ENCODE measurements at places on chromosomes 12 and 14.
A peak's percentile ranks its signal among the peaks of the same experiment; 100 is the strongest.

DNA sequence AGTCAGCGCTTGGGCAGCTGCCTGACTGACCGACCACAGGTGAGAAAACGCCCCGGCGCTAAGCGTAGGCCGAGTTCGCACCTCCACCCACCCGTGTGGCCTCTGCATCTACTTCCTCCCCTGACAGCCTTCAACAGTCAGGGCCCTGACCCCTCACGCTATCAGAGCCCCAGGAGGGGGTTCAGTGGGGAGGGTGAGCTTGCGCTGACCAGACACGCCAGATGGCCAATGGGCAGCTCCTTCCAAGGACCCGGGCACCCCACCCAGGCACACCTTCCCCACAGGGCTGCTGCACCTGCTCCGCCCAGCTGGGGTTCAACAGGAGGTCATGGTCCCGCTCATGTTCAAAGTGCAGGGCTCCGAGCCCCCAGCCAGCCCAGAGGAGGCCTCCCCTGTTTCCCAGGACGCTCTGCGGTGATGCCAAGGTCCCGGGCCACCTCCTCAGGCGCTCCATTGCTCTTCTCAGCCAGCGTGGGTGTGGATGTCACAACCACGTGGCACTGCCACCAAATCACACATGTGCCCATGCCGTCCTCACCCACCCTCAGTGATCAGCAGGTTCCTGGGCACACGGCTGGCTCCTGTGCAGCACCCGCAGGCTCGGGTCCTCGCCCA, 48.7 kb upstream of the BCL11B start:
- peak; percentile 83 for DNase-seq

DNA sequence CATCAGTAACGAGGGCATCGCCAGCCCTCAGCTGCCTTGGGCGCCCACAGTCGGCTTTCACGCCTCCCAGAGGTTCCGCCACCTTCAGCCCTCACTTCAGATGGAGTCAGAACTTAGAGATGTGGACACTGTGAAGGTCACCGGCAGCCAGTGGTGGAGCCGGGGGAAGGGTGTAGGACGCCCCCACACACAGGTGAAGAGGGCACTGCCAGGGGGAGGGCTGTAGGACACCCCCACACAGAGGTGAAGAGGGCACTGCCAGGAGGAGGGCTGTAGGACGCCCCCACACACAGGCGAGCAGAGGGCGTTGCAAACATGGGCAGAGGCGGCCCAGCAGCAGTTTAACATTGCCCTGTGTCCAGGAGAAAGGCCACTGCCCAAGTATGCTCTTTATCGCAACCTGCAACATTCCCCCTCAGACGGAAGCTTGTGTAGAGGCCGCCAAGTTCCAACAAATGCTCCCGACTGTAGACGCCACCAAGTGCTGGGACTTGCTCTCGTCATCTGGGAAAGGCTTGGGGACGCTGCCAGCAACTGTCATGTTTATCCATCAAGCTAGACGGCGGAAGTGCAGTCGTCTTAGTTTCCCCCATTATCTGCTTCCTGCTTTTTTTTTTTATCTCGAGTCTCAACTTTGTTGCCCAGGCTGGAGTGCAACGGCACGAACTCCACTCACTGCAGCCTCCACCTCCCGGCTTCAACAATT, 4.9 kb upstream of the ANKLE2 start:
- DNase-seq: no peak

GRCh38 chr12:124162151-124163110, 132.5 kb upstream of the RFLNA start:
- no peak for DNase-seq

DNA sequence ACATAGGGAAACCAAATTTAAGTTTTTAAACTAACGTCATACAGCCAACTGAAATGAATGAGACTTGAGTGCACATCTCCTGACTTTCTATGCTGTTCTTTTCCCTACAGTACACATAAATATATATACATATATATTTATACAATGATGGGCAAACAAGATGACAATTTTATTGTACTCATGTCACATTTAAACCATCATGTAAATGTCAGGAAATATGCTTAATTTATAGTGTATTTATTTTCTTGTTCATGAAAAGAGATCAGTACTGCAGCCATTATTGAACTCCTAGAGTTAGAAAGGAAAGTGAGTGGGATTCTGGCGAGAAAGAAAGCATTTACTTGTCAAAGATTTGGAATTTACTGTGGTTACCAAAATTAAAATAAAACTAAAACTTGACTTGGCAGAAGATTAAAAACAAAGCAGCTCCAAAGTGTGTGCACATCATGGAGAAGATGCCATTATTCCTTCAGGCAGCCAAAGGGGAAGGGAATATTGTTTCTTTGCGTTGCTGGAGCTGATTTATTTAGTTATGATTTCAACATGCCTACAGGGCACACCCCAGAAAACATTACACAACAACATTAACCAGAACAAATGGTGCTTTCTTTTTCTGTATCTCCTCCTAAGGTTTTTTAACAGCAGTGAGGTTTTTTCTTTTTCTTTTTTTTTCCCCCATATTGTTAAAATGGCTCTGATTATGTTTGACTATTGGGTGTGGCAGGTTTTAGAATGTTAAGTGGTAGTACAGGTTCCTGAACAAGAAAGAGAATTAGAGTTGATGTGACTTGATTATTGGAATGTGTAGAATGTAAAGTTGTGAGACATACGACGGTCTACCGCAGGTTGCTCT, 144.6 kb downstream of the RAD51B start:
- DNase-seq: no peak

- no peak for DNase-seq
These were observed 164.3 kb upstream of the PDZRN4 start for GRCh38 chr12:41023836-41024235.

GRCh38 chr12:112537710-112538396, 119.1 kb downstream of the PTPN11 start:
- DNase-seq: no peak

DNA sequence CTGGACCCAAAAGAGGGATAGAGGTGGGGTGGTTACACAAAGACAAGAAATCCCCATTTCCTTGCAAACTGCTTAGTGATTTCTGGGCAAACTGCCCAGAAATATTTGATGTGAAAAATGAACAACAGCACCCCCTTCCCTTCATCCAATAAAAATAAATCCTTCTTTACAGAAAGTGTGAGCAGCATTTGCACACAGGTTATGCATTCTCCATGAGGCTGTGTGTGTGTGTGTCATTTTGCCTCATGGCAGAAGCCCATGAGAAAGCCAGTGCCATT, 17.2 kb upstream of the NRXN3 start:
- DNase-seq: no peak

DNA sequence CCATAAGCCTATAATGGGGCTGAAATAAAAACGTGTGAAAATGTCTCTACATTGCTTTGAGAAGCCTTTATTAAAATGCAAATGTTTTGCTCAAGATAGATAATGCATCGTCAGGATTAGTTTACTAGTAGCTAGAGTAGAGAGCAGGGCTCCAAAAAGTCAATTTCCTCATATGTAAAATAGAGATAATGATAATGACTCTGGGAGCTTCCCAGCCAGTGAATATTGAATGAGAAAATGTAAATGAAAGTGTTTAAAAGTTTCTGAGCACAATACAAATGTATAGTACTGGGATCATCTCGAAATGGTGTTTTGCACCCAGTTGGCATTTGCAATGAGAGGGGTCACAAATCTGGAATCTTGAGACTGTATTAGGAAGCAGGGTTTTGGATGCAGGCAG, 135.3 kb downstream of the OTOGL start:
- DNase-seq: no peak

- DNase-seq: no peak
These were observed 25.1 kb downstream of the ACVR1B start for GRCh38 chr12:51976376-51977160.

DNA sequence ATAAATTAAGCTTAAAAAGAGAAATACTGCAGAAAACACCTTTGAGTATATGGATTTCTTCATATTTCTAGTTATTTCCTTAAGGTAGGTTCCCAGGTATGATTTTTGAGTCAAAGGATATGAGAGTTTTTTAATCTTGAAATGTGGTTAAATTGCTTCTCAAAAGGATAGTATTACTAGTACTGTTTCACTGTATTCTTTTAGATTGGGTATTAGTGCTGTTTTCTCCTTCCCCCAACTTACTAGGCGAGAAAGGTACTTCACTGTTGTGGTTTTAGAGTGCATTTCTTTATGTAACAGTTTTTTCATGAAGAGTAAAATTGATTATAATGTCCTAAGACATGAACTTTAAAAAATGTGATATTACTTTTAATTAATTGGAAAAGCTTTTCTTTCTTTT, 13.5 kb downstream of the FRS2 start:
- DNase-seq: no peak

DNA sequence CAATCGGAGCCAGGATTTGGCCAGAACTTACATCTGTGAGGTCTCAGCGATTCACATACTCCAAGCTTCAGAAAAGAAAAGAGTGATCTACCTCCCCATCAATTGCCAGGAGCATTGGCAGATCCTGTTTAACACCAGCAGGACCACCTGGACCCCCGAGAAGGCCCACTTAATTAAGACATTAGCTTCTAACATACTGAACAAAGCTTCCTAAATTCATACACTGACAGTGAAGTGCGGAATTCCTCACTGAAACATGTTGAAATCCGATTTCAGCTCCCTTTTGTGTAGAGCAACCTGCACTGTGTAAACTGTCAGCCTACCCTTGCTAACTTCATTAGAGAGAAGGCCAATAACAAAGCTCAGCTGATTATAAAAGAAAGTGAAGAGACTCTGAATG, 274.0 kb downstream of the NOVA1 start:
- no peak for DNase-seq

DNA sequence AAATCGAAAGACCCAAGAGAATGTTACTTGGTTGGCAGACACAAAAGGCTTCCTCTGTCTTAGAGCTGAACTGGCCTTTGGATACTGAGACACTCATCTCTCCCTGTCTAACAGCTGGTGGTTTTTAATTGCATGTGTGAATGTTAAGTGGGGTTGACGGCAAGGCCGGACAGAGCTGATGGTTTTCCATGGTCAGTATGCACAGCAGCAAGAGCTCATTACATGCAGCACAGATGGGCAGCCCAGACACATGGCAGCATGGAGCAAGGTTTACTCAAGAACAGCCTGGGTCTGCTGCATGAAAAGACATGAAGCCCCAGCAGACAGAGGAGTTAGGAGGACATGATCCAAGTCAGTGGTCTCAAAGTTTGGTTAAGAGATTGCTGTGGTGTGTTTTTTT, 27.8 kb upstream of the CACNA2D4 start:
- no peak for DNase-seq

GRCh38 chr12:47709671-47710070, 3.8 kb upstream of the RPAP3 start:
- no peak for DNase-seq

DNA sequence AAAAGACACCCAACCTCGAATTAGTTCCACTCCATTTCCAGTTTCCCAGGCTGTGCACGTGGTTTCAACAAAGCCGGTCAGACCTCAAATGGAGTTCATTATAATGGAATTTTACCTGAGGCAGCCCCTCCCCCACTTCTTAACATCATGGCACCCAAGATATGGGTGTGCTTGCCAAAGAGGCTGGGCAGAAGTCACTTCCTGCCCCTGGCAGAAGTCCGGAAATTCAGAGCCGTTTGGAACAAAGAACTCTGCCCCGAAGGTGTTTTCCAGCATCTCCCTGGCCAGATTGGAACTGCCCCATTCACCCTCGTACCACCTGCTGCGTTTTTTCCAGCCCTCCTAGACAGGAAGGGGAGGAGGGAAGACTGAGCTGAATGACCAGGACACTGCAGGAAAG, 8.2 kb downstream of the VDR start:
- DNase-seq: no peak

DNA sequence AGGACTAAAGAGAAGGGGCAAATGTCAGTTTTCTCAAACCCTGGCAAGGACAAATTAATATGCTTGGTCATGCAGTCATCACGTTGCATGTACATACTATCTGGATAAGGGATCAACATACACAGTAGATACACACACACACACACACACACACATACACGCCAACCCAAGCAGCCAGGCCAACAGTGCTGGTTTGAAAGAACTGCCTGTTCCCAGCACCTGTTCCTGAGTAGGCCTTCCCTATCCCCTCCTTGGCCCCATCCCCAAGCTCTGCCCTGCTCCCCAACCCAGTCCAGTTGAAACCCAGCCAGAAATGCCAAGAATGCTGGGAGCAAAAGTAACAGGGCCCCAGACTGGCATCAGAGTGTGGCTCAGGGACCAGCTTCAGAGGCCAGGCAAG, 4.4 kb downstream of the ITGA7 start:
- DNase-seq: no peak

DNA sequence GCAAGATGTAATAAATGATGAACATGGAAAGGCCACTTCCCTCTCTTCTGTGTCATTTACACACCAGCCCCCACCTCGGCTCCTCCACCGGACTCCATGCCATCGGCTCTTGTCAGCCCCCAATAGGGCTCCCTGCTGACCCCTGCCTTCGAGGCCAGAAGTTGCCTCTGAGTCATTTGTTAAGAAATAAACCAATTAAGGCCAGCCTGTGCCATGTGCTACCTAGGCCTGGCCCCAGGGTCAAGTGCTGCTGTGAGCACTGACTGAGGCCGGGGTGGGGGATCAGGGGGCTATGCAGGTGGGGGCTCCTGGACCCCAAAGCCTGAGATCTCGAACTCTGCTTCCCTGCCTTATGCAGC, 53.2 kb downstream of the TESC start:
- no peak for DNase-seq

- DNase-seq: no peak
These were observed 42.5 kb downstream of the DUSP6 start for GRCh38 chr12:89309815-89310214.

- no peak for DNase-seq
These were observed 583 bp downstream of the DNAH10 start for GRCh38 chr12:123762715-123763052.

DNA sequence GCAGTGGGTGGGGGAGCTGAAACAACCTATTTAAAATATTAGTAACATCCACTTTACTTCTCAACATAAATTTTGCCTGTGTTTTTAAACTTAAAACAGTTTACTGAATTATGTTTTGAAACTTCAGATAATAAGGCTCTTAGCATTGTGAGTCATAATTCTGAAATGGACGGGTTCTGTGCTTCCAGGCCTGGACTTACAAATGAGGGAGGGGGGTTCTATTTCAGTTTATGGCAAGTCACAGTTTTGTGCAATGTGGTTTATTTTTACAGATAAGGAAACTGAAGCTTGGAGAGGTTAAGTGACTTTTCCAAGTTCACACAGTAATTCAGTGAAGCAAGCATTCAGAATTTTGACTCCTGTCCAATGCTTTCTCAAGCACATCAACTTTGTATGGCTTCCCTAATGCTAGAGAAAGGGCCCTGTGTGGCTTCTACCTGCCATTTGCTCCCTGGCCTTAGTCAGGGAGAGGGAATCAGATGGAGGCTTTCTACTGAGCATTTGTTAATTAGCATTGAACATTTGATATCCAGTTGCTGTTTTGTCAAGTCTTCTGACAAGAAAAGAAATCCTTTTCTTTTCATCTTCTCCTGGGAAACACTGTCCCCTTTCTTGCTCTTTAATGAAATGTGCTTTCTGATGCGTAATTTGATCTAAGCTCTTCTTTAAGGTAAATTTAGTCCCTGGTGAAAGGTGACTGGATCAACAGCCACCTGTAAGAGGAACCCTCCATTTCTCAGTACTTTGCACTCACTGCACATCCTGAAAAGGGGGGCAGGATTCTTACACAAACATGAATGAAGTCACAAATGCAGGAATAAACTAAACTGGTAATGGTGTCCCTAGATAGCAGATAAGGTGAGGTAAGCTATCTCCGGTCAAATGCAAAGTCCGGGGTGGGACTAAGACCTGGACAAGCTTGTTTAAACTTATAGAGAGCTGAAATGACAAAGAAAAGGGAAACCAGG, 2.5 kb upstream of the SALL2 start:
- DNase-seq: no peak
